ENCODE measurements at places on chromosomes 6 and 20. TPM values are rescaled to one million over a fixed set of nuclear protein-coding genes. Genes with fewer than 3 reads are reported as not detected.

LGSN gene
- not detected for total RNA-seq

TMEM200A gene
- 0.20 TPM for total RNA-seq

MAP7 gene
- total RNA-seq, result 0.67 TPM

POLR1C gene
- 50.5 TPM for total RNA-seq

NOX3 gene
- not detected for total RNA-seq

FITM2 gene
- 2.0 TPM for total RNA-seq

- no peak for DNase-seq
Observed at GRCh38 chr20:36307412-36308325, 1.5 kb downstream of the DLGAP4 start.

- DNase-seq, result no peak
Observed at GRCh38 chr20:49166534-49167449, 21.3 kb downstream of the STAU1 start.

GRCh38 chr6:31477521-31477920 is 20.4 kb upstream of the MICB start:
- no peak for DNase-seq

DNA sequence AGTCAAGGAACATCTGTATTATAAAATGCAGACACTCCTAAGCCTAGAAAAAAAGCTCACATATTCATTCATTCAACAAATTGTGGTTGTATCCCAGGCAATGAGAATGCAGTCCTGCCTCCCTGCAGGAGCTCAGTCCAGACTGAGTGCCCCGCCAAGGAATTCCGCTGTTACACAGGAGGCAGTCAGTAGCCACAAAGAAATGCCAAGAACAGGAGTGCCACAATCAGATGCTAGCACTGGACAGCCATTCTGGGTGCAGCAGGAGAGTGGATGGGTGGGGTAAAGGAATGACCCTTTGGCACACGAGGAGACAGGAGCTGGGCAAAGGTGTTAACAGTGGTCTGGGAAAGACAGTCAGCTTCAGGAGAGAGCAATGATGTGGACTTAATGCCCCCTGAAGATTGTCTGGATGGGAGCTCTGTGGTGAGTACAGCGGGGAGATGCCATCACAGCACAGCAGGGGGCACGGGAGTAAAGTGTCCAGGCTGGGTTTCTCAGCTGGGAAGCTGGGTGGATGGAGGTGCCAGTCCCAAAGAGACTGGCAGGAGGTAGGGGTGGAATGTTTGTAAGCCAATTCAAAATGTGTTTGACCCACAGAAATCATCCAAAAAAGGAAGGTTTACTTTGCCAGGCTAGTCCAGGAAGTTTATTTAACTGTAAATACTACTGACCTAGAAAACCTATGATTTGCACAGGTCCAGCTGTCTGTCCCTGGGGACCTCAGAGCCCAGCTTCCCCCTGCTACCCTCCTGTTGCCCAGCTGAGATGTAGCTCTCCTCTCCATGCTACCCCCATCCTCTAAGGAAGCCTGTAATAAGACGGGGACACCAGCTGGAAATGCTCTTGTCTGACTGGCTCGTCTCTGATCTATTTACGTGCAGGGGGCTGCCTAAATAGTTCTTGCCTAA is 84.1 kb downstream of the SLC23A2 start:
- DNase-seq, result no peak

- DNase-seq, result no peak
Observed at GRCh38 chr20:44098256-44098630, 88.7 kb downstream of the JPH2 start.

DNA sequence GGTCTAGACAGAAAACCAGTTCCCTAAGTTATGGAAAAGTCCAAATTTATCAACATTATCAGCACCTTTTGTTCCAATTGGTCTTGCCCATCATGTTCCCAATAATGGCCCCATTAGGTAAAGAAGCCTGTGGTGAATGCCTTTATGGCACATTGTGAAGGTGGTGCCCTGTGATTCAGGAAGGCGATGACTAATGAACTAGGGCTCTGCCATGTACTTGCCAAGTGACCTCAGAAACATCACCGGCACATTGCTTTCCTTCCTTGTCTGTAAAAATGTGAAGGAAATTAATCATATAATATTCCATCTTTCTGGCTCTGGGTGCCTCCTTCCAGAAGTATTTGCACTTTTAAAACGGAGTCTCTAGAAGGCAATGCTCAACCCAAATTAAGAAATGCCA is 132.3 kb downstream of the UNC5CL start:
- DNase-seq, result no peak

DNA sequence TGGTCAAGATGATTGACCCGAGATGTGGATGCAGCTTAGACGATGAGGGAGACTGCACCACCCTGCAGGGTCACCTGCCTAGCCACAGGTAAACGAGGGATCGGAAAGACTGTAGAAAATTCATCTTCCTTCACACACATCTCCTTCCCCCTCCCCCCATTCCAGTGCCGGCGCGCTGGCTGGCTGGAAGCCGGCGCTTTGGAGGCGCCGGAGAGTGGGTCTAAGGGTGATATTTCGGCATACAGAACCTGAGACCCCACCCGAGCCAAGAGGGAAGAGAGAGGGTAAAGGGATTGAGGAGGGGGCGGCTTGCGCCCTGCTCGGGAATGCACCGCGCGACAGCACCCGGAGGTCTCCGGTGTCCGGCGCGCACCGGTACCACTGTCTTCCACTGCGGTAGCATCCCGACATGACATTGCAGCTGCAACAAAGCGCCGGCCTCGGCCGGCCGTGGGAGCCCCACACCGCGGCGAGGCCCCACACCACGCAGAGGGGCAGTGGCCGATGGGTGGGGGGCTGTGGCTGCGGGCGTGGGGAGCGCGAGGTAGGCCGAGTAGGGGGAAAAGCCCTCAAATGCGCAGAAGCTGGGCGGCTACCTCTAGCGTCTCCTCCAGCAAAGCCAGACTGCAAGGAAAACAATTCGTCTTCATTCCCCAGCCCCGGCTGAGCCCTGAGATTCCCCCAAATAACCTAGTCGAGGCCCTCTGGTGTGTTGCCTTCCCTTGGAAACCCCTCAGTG is 984 bp downstream of the TNFRSF21 start:
- DNase-seq, result peak; percentile 15

DNA sequence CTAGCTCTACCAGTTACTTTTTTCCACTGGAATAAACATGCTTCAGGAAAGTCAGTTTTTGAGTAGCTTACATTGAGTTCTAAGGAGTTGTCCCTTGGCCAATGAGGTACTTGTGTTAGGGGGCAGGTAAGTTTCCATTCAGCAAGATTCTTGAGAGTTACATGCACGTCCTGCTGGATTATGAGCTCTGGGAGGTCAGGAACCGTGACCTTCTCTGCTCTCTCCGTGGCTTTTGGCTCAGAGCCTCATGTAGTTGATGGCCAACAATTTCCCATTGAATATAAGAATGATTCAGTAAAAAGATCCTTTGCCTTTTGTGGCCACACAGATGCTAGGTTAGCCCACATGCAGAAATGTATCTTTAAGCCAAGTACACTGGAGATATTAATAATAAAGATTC is 181.8 kb upstream of the RALGAPA2 start:
- no peak for DNase-seq

- no peak for DNase-seq
Observed at GRCh38 chr20:40225596-40225995, 463.4 kb downstream of the MAFB start.

- DNase-seq, result no peak
Observed at GRCh38 chr20:35226126-35226883, at the start of gene MMP24. MMP24 (plus strand) TSS chr20:35226690; CDS start chr20:35226739, 49 bp downstream.

DNA sequence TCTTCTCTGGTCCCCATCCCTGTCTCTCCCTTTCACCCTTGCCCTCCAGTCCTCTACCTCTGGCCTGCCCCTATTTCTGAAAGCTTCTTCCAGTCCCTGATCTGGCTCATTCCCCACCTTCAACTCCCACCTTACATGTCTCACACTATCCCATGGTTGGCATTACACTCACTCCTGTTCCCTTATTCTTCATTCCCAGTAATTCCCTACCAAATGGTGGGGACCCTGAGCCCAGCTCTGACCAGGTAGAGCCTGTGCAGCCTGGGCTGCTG is 6.4 kb downstream of the TP53INP2 start:
- DNase-seq, result no peak

GRCh38 chr20:51326201-51326819 is 216.2 kb downstream of the NFATC2 start:
- DNase-seq, result no peak

DNA sequence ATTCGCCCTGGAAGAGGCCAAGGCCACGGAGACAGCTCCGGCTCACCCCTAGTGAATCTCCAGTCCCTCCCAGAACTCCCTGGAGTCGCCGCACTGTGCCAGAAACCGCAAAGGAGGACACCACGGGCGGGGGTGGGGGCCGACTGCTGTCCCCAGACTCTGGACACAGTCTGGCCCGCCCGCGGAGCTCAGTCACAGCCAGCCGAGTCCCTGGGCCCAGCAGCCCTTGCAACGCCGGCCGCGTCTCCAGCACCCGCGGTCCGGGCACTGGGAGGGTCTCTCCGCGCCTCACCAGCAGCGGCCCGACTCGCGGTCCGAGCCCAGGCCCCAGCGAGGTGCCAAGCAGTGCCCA is 518 bp downstream of the PEX6 start:
- DNase-seq, result no peak

DNA sequence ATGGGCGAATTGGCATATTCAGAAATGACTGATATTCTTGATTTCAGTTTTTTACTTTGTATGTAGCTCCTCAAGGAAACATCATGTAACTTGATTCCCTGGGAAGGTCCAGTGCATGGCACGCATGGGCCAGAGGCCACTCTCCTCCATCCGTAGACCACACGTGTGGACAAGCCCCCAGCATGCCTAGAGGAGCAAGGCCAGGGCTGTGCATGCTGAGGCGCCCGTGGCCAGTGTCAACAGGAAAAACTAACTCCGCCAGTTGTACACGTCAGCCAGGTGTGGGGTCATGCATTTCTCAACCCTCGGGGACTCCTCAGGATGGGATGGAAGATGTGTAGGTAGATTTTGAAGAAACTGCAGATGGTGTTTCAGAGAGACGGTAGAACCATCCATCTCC is 37.8 kb upstream of the CD93 start:
- no peak for DNase-seq

Measured in activated CD8-positive, alpha-beta T cell treated with anti-CD3 and anti-CD28 coated beads for 36 hours (primary cell).